ENCODE measurements at places on chromosomes 1 and 21.

GRCh38 chr1:97500760-97501159 lies 420.1 kb downstream of the DPYD start:
- DNase-seq: no peak

- no peak for DNase-seq
Observed at GRCh38 chr1:15452216-15452615, 4.3 kb upstream of the CELA2A start.

DNA sequence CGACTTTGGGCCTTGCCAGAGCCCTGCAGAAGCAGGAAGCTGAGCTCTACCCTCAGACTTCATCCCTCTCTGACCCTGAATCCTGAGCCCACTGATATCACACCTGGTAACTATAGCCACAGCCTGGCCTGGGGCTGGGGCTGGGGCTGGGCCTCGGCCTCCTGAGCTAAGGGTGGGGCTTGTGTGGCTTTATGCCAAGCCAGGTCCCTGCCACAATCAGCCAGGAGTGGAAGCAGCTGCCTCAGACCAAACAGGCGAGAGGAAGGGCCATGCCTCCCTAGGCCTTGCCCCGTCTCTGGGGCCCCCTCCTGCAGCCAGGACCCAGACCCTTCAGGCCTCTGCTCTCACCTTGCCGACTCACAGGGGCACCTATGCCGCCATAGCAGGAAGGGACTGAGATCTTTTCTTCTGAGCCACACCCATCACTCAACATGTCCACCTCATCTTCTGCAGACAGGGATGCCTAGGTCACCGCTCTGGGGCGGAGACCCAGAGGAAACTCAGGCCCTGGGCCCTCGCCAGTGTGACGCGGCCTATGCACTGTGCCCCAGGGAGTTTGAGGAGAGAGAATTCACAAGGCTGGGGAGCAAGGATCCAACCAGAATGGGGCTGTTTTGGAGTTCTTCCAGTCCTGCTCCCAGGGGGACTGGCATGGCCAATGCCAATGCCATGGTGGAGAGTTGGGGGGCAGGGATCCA lies 5.7 kb downstream of the UBXN11 start:
- no peak for DNase-seq

- DNase-seq: no peak
Observed at GRCh38 chr1:48493970-48494769, 22.2 kb upstream of the SPATA6 start.

- no peak for DNase-seq
Observed at GRCh38 chr1:43945674-43946235, 995 bp upstream of the IPO13 start.

DNA sequence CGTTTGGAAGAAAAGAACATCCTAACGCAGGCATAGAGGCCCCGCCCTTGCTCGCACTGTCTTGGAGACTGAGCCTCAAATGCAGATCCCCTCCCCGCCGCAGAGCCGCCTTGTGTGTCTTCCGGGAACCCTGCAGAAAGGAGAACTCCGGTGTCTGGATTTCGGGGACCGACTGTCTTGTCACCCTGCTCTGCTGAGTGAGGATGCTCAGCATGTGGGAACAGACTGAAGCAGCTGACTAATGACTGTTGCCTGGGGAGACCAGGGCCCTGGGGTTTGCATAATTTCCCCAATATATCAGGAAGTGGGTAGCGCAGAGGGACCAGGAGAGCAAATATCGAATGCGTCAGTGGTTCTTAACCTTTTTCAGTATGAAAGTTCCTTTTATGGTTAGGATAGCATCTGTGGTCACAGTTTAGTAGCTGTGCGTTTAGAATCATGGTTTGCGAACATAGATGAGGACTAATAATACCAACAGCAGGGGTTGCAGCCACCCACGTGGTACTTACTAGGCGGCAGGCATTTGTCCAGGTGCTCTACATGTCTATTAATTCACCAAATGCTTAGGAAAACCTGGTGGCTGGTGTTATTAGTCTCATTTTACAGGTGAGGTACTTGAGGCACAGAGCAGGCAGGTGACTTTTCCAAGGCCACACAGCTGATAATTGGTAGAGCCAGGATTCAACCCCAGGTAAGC lies 14.3 kb downstream of the GPR137B start:
- peak; percentile 29 for DNase-seq

Data from stimulated activated CD4-positive, alpha-beta T cell treated with anti-CD3 and anti-CD28 coated beads, Interleukin-1b, Interleukin-23, amount 100 ng/mL, for 48 hours (primary cell).